Activated CD4-positive, alpha-beta T cell treated with anti-CD3 and anti-CD28 coated beads, Interleukin-10, Interleukin-2, amounts not matched to agents 100 ng/mL and 50 ng/mL, durations not matched to agents 16 hours and 8 hours (primary cell): ENCODE measurements at places on chromosomes 16 and 17.

- DNase-seq: no peak
These were observed 10.7 kb downstream of the PRR29 start for GRCh38 chr17:64008830-64009229.

DNA sequence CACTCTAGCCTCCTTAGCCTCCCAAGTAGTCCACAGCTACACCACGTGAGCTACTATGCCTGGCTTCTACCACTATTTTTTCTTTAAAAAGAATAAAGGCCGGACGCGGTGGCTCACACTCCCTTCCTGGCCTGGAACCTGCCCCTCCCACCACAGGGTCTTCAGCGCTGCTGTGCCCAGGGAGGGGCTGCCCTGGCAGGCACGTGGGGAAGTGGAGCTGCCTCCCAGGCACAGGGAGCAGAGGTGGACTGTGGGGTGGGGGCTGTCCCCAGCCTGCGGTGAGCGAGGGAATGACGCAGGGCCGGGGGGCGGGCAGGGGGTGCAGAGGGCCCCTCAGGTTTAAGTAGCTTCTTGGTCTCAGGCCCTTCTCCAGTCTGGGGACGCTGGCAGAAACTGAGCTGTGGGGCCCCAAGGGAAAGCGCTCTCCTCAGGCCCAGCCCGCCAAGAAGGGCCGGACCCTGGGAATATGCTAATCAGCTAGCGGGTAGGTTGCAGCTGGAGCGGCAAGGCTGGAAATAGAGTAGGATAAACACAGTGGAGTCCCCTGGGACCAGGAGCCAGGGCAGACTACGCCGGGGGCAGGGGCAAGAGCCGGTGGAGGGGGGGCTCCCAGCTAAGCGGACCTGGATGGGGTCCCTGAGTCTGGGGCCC, 46.8 kb downstream of the TIMM22 start:
- DNase-seq: no peak

DNA sequence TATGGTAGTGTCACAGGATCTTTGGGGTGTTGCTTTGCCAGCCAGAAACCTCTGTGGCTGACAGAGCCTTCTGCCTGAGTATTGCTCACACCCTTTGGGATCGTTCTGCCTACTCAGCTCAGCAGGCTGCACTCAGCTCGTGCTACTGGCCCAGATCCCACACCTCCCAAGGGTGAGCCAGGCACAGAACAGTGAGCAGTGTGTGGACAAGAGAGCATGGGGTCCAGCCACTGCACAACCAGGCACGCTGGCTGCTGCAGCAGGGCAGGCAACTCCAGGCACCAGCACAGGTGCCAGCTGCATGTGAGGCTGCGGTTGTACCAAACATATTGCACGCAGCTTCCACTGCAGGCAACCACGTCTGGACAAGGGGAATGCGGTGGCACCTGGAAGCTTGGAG, 84.9 kb downstream of the CYB561 start:
- no peak for DNase-seq

DNA sequence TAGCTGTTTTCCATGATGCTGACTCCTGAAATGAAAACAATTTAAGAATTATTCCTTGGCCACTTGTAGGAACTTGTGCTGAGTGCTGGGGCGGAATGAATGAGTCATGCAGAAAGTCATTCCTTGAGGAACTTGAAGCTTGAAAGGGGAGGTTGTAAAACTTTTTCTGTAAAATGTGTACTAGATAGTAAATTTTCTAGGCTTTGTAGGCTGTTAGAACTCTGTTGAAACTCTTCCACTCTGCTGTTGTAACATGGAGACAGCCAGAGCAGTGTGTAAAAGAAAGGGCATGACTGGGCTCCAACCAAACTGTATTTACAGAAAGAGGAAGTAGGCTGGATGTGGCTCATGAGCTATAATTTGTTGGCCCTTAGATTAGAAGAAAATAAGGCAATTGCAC, 46.1 kb downstream of the ABCA8 start:
- DNase-seq: no peak

- DNase-seq: no peak
These were observed 143.4 kb downstream of the IRF8 start for GRCh38 chr16:86042393-86042792.

- DNase-seq: no peak
These were observed 84.8 kb upstream of the CACNG5 start for GRCh38 chr17:66750116-66750515.

GRCh38 chr17:8900626-8901585, 33.4 kb upstream of the PIK3R6 start:
- peak; percentile 36 for DNase-seq

DNA sequence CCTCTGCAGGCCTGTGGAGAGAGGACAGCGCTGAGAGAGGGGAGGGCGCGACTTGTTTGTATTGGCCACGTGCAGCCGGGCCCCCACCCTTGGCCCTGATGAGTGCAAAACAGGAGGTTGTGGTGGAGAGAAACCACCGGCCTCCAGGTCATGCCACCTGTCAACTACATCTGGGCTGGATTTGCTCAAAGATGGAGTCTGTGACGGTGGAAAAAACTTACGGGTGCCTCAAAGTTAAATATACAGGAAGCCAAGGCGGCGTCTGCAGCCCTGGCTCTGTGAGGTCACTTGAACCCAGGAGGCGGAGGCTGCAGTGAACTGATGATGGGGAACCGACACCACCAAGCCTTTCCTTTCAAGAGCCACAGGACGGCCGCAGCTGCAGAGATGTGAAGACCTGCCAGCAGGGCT, 15.7 kb downstream of the C16orf74 start:
- peak; percentile 23 for DNase-seq

DNA sequence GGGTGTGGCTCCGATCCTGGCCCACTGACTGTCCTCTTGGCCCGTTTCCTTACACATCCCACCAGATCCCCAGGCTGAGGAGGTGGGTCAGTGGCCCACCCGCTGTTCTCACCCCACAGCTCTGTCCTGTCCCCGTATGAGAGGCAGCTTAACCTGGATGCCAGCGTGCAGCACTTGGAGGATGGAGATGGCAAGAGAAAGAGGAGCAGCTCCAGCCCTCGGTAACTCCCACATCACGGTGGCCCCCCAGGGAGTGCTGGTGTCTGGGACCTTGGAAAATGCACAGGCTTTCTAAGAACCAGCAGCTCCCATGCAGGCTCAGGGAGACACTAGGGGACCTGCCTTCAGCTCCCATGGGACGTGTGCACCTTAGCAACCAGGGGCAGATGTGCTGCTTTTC, 4.2 kb upstream of the LLGL2 start:
- DNase-seq: no peak

- DNase-seq: no peak
These were observed 23.1 kb downstream of the COPRS start for GRCh38 chr17:31835984-31836383.

DNA sequence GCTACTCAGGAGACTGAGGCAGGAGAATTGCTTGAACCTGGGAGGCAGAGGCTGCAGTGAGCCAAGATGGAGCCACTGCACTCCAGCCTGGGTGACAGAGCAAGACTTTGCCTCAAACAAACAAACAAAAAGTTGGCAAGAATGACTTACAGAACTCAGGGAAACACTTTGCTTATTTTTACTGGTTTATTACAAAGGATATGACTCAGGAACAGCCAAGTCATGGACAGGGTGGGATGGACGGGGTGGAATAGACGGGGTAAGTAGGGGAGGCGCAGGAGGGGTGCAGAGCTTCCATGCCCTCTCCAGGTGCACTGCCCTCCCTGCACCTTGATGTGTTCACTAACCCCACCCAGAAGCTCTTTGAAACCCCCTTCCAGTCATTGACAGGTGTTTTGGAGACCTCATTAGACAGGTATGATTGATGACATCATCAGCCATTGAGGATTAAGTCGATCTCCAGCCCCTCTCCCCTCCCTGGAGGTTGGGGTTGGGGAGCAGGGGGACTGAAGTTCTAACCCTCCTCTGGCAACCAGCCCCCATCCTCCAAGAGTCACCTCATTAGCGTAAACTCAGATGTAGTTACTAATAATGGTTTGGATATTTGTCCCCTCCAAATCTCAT, 41.3 kb upstream of the ZCCHC14 start:
- DNase-seq: no peak

DNA sequence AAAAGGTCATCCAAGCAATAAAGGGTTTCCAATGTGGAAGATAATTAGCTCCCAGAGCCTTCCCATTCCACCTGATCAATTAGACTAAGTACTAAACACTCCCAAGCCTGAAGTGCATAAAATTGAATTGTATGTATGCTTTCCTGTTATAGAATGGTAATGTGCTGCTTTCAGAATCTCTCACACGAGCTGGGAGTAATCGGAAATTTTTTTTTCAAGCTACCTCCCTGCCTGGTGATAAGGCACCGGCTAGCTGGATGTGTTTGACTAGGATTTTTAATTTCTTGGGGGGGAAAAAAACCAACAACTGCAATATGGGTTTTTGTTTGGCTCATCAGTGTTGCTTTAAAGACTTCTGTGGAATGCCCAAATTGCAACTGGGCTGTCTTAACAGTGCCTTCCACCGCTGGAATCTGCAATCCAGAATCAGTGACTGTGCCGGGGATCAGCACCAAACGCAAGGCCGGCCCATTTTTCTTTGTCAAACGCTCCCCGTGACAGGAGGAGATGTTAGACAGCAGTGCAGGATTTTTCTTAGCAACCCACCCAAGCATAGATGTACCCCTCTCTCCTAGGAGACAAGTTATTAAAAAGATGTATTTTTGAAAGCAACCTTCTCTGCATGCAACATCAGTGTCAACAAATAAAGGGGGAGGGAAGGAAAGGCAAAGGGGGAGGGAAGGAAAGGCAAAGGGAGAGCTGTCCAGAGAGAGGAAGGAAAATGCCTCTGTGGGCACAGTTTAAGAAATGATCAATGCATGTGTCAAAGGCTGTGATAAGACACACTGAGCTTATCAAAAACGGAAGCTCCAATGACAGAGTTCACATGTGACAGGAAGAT, 387.2 kb downstream of the NPIPA8 start:
- DNase-seq: no peak

- DNase-seq: no peak
These were observed 30.4 kb upstream of the ZC3H18 start for GRCh38 chr16:88539652-88540345.

- peak; percentile 81 for DNase-seq
These were observed 3.6 kb upstream of the HROB start for GRCh38 chr17:44137891-44138709.

DNA sequence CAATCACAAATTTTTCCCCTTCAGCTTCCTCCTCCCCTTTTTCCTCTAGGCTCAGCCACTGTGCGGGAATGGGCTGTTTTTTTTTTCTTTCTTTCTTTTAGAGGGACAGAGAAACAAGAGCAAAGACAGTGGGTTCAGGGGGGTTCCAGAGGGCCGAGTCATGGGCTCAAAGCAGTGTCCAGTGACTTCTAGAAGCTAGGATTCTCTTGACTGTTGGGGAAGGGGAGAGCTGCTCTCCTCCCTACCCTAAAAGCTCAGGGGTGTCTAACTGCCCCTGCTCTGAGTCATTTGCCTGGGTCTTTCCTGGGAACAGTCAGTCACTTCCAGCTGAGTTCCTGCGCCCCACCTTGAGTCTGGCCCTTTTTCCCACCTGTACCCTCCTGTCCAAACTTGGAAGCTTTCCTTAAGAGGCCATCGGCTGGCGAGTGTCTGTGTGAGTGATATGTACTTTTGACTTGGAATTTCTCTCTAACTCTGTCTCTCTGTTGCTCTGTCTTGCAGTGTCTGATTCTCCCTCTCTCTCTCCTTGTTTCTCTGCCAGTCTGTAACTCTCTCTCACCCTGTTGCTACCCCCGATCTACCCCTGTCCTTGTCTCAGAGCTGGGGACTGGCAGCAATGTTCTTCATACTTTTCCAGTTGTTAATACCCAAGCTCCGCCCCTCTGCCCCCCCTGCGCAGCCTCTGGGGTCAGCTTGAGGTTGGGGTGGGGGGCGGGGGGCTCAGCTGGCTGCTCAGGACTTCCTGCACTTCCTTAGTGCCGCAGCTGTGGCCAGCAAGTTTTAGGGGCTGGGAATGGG, 2.4 kb downstream of the THRA start:
- DNase-seq: no peak

- no peak for DNase-seq
These were observed 84.3 kb downstream of the RTN4RL1 start for GRCh38 chr17:1940810-1941185.

- no peak for DNase-seq
These were observed 11.9 kb downstream of the CEP131 start for GRCh38 chr17:81210868-81211267.

DNA sequence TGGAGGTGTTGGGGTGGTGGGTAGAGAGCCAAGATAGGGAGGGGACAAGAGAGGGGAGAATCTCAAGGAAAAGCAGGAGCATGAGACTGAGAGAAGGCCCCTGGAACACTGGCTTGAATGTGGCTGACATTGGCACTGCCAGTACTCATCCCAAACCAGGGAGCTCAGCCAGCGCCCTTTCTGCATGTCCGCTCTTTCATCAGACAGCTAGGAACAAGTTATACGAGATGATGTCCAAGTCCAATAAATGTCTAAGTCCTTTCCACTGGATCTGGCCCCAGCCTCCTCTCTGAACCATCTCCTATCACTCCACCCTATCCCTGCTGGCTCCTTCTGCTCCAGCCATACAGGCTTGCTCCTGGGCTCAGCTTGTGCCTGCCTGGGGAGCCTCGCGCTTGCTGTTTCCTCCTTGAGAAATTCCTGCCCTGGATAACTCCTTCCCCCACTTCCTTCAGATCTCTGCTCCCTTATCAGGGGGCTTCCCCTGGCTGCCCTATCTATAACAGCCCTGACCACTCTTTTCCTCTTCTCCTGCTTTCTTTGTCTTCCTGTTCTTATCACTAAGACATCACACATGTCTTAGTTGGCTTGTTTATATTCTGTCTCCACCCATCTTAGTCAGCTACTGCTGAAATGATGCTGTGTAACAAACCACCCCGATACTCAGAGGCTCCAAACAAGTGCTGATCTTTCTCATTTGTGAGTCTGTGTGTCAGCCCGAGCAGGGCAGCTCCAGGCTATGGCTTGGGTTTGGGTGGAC, 37.1 kb upstream of the MEOX1 start:
- DNase-seq: no peak

DNA sequence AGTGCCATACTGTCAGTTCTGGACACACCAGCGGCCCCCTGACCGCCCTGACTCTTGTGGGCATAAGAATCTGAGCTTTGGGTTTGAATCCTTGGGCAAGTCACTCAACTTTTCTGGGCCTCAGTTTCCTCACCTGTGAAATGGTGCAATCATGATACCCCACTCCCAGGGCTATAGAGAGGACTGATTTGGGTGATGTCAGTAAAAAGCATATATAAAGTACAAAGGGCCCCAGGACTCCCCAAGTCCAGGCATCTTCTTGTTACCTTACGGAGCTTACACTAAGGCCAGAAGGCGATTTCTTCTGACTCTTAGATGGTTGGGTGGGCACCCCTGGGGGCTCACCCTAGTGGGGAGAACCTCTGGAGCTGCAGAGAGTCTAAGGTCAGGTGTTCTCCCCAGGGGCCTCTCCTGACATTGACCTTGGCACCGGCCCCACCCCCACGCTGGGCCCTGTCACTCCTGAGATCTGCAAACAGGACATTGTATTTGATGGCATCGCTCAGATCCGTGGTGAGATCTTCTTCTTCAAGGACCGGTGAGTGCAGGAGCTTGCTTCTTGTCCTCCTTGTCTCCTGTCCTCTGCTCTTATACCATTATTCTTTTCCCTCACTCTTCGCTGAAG, 13.9 kb downstream of the MMP2 start:
- no peak for DNase-seq

GRCh38 chr16:76940251-76940650, 250.7 kb upstream of the MON1B start:
- no peak for DNase-seq
